ENCODE measurements at places on chromosomes 16 and 17.

- peak; percentile 80 for DNase-seq
These were observed 41.7 kb downstream of the HEATR6 start for GRCh38 chr17:60036796-60037677.

DNA sequence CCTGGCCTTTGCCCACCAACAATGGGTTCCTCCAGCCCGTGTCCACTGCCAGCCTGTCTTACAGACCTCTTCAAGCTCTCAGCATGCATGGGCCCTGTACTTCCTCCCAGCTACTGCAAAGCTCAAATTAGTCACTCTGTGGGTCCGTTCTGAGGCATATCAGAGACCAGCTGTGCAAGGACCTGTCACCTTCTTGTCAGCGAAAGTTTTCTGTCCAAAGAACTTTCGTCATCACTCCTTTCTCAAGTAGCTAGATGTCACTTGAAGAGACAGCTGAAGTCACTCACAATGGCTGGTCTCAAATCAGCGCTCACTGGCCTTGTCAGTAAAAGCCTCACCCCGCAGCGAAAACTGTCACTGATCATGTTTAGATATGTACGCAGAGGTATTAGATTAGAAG is 91.4 kb upstream of the DYNLRB2 start:
- no peak for DNase-seq

- no peak for DNase-seq
These were observed 76.9 kb upstream of the CNEP1R1 start for GRCh38 chr16:49947907-49948678.

GRCh38 chr17:50865060-50865867 is 890 bp downstream of the TOB1 start:
- peak; percentile 58 for DNase-seq

GRCh38 chr16:55658898-55659420 is 3.2 kb downstream of the SLC6A2 start:
- no peak for DNase-seq

DNA sequence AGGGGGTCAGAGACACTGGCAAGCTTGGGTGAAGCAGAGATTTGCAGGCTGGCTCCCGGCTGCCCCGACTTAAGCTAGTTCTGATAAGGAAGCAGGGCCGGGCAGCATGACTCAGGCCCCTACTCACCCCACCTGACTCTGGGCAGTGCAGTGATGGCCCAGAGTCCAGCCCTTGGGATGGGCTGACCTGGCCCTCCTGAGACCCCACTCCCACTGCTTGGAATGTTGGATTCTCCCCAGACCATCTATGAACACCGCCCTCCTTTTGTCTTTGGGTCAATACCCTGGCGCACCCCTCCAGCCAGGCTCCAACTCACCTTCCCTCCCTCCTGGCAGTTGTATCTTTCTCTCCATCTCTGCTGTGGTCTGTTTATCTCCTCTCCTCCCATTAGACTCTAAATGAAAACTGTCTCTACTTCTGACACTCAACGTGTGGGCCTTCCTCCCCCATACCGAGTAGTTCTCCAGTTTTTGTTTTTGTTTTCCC is 21.0 kb downstream of the LGALS3BP start:
- DNase-seq = no peak

DNA sequence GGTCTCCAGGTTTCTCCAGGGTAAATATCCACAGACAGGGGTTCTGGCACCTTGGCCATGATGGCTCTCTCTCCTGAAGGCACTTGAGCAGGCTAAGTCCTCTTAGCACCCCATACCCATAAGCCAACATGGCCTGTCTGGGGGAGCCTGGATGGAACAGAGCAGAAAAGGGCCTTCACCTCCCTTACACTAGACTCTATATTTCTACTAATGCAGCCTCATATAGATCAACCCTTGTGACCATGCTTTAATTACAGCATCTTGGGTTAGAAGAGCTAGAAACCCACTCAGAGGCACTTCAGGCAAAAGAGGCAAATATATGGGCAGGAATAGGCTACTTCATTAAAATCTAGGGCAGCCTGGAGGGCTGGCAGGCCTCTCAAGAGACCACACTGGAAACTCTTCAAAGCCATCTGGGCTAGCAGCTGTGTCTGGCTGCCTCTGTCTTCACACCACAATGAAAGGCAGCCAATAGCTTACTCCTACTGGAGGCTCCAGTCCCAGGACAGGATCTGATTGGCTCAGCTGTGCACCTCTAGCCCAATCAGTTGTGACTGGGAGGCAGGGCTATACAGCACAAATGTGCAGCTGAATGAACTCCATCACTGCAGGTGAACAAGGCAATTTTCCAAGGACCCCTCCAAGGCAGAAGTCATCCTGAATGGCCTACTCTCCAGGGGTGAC is 4.7 kb upstream of the CDT1 start:
- DNase-seq = no peak

- DNase-seq = no peak
These were observed 12.2 kb downstream of the ZNHIT3 start for GRCh38 chr17:36498560-36499300.

- DNase-seq = no peak
These were observed 31.3 kb downstream of the MARF1 start for GRCh38 chr16:15611610-15612009.

- DNase-seq = no peak
These were observed 160.5 kb downstream of the RBFOX1 start for GRCh38 chr16:7493133-7493532.

GRCh38 chr17:58006560-58006923 is 504 bp downstream of the SRSF1 start:
- peak; percentile 86 for DNase-seq

- no peak for DNase-seq
These were observed 53.0 kb downstream of the ENGASE start for GRCh38 chr17:79127534-79128135.

GRCh38 chr17:20262226-20263114 is 204.9 kb downstream of the LGALS9B start:
- no peak for DNase-seq

- no peak for DNase-seq
These were observed 428 bp downstream of the PHF12 start for GRCh38 chr17:28950752-28951427.

GRCh38 chr16:60485872-60486489 is 1550.3 kb downstream of the CDH8 start:
- DNase-seq = no peak

DNA sequence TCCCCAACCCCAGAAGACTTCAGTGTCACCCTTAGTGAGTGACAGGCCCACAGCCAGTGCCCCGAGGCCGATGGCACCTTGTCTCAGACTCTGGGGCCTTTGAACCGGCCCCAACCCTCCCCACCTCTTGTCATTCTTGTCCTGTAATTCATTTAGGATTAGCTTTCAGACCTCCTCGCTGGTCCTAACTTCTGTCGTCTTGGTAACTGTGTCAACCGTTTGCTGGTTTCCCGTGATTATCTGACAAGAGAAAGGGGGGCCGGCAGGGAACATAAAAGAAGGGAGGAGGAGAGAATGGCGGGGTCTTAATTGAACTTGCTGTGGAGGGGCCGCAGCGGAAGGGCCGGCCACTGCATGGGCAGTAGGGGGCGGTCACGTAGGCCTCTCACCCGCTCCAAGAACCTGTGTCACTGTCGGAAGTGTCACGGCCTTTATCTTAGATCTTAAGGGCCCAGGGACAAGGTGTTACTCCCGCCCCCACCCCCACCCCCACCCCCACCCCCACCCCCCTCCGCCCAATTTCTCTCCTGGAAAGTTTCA is 46.5 kb upstream of the GSE1 start:
- no peak for DNase-seq

Data from stimulated activated CD4-positive, alpha-beta T cell treated with anti-CD3 and anti-CD28 coated beads, Interleukin-15, amount 100 ng/mL, for 24 hours (primary cell).